H1 (cell line): ENCODE measurements at places on chromosomes 4 and X. TPM values are rescaled to one million over a fixed set of nuclear protein-coding genes. Genes with fewer than 3 reads are reported as not detected.

Gene PFKFB1
- 0.30 and 0.46 TPM in 2 replicates for total RNA-seq

Gene CASP3
- total RNA-seq, result 81.1 and 82.5 TPM in 2 replicates

Gene KLF3
- 13.4 and 14.9 TPM in 2 replicates for total RNA-seq

Gene PNMA3
- 6.9 and 7.8 TPM in 2 replicates for total RNA-seq

Gene EIF2S3
- total RNA-seq, result 244 and 259 TPM in 2 replicates

Gene KIAA1210
- total RNA-seq, result not detected in 2 replicates

Gene LDB2
- total RNA-seq, result 42.7 and 57.0 TPM in 2 replicates

DNA sequence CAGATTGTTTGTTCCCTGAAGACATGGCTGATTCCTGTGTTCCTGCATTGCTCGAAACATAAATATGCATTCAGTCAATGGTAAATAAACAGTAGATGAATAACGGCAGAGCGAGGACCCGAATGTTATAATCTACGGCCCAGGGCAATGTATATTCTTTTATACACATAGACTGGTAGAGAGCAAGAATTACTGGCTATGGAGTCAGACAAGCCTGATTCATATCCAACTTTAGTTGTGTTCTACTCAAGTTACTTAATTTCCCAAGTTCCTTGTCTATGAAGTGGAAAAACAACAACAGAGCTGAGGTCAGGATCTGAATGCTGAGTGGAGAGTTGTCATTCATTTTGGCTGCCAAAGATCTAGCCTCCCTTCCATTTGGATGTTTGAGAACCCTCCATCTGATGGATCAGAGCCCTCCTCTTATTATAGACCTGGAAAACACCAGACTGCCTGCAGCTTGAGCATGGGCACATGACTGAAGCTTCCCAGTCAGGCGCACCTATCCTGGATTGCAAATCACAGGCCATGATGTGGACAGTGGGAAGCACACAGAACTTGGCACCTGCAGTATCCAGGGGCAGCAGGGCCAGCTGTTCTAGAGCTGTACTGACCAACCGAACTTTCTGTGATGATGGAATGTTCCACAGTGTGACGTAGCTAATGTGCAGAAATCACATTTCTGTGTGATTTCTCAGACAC is 80.1 kb downstream of the FAM184B start:
- no peak overlapping the region for H3K4me3 ChIP-seq
- peak; percentile 14 for DNase-seq
- no peaks in the 10 kb centered on the region for H3K36me3 ChIP-seq
- no peaks in the 10 kb centered on the region for H3K4me1 ChIP-seq
- H3K27ac ChIP-seq, result no peak overlapping the region

DNA sequence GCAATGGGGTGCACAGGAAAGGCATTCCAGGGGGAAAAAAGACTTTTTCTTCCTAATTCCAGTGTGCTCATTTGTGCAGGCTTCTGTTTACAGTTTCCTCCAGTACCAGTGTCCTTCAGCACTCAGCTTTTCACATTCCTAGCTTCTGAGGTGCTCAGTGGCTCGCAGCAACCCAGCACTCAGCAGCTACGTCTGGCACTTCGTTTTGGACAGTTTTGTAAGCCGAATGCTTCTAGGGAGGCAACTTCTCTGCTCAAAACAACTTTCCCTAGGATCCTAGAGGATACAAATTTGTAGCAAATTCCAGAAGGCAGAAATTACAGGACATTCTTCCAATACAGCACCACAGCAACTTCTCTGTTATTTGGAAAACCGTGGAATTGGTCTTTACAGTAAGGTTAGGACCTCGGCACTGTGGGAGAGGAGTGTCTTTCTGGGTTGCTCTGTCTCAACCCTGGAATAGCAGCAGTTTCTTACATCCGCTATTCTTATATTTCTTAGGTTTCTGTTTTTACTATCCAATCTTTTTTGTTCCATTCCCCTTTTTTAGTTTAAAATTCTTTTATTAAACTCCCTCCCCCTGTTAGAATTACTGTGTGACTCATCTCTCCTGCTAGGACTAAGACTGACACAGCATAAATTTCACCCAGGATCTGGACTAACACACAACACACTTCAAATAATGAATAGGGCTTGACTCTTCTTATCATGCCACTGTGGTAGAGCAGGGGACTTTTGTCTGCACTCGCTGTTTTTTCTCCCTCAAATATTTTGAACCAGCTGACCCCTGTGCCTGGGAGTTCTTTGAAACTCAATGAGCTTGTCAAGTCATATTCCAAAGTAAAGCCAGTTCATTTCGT is 1314.7 kb downstream of the FSTL5 start:
- no peaks in the 10 kb centered on the region for H3K36me3 ChIP-seq
- no peaks in the 10 kb centered on the region for H3K4me1 ChIP-seq
- H3K27me3 ChIP-seq, result no peaks in the 10 kb centered on the region
- DNase-seq, result no peak
- no peak overlapping the region for H3K27ac ChIP-seq

DNA sequence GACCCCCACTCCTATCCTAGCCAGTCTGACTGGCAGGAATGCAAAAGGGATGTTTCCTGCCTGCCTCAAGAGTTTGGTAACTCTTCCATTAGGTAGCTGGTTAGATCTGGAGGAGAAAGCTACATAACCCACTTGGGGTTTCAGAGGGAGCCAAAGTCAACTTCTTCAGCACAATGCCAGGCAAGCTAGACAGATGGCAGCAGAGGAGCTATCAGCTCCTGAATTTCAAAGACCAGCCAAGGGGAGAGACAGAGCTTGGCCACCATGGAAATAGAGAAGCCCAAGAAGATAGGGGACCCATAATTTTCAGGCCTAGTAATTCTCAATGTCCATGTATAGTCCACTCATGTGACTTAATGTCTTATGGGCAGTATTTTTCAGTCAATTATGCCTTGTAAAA is 56.4 kb downstream of the PGRMC1 start:
- no peaks in the 10 kb centered on the region for H3K36me3 ChIP-seq
- no peak for DNase-seq
- no peaks in the 10 kb centered on the region for H3K27me3 ChIP-seq
- H3K4me3 ChIP-seq, result no peak overlapping the region
- H3K27ac ChIP-seq, result no peak overlapping the region

GRCh38 chrX:40506201-40506985 is 74.4 kb upstream of the ATP6AP2 start:
- no peaks in the 10 kb centered on the region for H3K27me3 ChIP-seq
- no peak overlapping the region for H3K4me3 ChIP-seq
- no peak for DNase-seq
- no peaks in the 10 kb centered on the region for H3K36me3 ChIP-seq

GRCh38 chr4:24894846-24895245 is 18.0 kb downstream of the CCDC149 start:
- no peaks in the 10 kb centered on the region; the same call in 1 of the 2 replicates for H3K4me1 ChIP-seq
- no peak overlapping the region for H3K4me3 ChIP-seq
- H3K36me3 ChIP-seq, result no peaks in the 10 kb centered on the region

GRCh38 chr4:59971952-59972351 is 1228.2 kb upstream of the ADGRL3 start:
- H3K27me3 ChIP-seq, result no peaks in the 10 kb centered on the region
- H3K4me1 ChIP-seq, result no peaks in the 10 kb centered on the region
- no peak overlapping the region for H3K27ac ChIP-seq
- H3K4me3 ChIP-seq, result no peak overlapping the region
- DNase-seq, result no peak

- no peak overlapping the region for H3K27ac ChIP-seq
- no peaks in the 10 kb centered on the region for H3K27me3 ChIP-seq
- DNase-seq, result no peak
- no peaks in the 10 kb centered on the region for H3K4me1 ChIP-seq
Observed at GRCh38 chrX:41670112-41670511, 18.7 kb upstream of the GPR34 start.

DNA sequence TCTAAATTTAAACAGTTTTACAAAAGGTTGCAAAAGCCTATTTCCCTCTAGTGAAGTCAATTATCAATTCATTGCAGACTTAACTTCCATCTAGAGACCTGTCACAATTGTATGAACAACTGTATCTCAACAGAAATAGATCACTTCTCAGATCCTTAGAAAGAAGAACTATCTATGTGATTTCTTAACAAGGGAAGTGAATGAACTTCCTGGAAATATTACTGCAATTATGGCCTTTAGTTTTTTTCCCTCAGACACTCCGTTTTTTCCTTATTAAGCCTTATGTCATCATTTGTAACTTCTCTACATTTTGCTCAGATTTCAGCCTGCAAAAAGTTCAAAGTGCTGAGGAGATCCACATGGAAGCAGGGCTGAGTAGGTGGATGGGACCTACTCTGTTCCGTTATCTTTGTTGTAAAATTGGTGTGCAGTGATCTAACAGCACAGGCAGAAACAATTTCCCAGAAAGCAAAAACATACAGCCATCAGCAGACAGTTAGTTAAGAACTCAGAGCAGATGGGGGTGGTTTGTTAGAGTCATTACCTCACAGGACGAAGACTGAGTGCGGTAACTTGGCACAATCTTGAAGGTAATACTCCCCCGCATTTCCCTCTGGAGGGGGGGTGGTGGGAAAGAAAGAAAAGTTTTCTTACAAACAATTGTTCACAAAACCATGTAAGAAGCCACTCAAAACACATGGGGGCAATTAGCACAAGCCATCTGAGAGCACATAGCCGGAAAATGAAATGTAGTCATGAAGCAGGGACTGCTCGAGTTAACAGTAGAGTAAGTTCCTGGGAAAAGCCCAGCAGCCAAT is 112.3 kb downstream of the NYX start:
- no peaks in the 10 kb centered on the region for H3K4me1 ChIP-seq
- no peaks in the 10 kb centered on the region for H3K36me3 ChIP-seq
- no peaks in the 10 kb centered on the region for H3K27me3 ChIP-seq
- H3K27ac ChIP-seq, result no peak overlapping the region
- no peak for DNase-seq
- no peak overlapping the region for H3K4me3 ChIP-seq

- H3K27me3 ChIP-seq, result no peaks in the 10 kb centered on the region
- H3K4me1 ChIP-seq, result no peaks in the 10 kb centered on the region
- no peak overlapping the region for H3K27ac ChIP-seq
- no peaks in the 10 kb centered on the region for H3K36me3 ChIP-seq
Observed at GRCh38 chrX:9995855-9996339, 28.7 kb downstream of the CLDN34 start.

DNA sequence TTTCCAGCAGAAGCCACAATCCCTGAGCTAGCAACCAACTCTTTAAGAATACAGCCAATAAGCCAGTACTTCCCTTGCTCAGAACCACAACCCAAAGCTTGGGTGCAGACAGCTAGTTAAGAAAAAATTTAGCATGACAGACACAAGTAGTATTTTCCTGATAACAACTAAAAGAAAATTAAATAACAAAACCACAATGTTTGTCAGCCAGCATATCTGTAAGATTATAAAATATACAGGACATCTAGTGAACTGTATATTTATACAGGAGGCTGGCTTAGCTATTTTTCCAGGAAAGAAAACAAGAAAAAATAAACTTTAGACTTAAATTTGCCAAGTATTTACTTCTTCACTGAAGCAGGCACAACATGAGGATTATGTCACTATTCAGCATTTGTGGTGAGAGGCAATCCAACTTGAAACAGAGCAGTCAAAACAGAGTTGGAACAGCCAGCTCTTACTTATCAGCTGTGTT is 6.6 kb downstream of the PF4V1 start:
- no peak for DNase-seq
- H3K36me3 ChIP-seq, result no peaks in the 10 kb centered on the region
- H3K27me3 ChIP-seq, result no peaks in the 10 kb centered on the region
- no peak overlapping the region for H3K27ac ChIP-seq

- no peaks in the 10 kb centered on the region for H3K4me1 ChIP-seq
- no peak overlapping the region for H3K4me3 ChIP-seq
- no peak overlapping the region for H3K27ac ChIP-seq
- no peak for DNase-seq
- no peaks in the 10 kb centered on the region for H3K27me3 ChIP-seq
Observed at GRCh38 chrX:23478561-23478960, 143.9 kb downstream of the PTCHD1 start.

GRCh38 chrX:154546354-154547244 is at the start of gene G6PD:
Gene G6PD, minus strand, starts transcription at chrX:154546846. Its CDS starts 691 bp downstream, at chrX:154546155.
- DNase-seq, result no peak
- H3K27me3 ChIP-seq, result no peaks in the 10 kb centered on the region
- H3K36me3 ChIP-seq, result no peaks in the 10 kb centered on the region; the same call in 1 of the 2 replicates
- peaks cover 6% of the 10 kb centered on the region; the same call in 1 of the 2 replicates for H3K4me1 ChIP-seq
- H3K4me3 ChIP-seq, result peak within 1 kb of the TSS; percentile 75

DNA sequence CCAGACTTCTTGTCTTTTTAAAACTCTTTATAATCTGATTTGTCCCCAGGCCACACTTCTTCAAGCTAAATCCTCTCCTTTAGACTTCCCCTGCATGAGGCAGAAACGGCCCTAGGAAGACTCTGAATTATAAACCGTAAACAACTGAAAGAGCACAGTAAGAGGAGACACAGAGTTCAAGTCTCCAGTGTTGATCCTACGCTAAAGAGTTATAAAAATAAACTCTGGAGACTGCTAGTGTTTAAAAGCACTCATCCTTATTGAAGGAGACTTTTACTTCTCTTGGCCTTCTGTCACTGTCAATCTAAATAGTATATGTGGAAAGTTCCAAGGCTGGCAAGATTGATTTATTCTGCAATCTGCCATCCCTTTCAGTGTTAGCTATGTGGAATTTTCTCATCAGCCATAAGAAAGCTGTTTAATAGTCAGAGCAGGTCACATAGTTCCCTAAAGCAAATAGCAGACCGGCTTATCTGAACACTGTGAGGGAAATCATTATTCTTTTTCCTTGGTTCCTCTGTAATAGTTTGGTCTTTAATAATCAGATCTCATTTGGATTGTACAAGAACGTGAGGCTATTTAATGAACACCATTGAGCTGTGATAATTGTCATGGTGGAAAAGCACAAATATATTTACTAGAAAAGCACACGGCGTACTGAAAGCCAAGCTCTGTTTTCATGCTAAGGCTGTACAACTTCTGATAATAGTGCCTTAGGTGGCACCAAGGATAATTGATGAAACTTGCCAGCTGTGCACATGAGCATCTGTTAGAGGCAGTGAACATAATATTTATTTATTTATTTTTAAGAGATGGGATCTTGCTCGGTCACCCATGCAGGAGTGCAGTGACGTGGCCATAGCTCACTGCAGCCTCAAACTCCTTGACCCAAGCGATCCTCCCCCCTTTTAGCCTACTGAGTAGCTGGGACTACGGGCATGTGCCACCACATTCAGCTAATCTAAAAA is 157.7 kb downstream of the CEP135 start:
- H3K4me3 ChIP-seq, result no peak overlapping the region
- H3K4me1 ChIP-seq, result no peaks in the 10 kb centered on the region
- no peak overlapping the region for H3K27ac ChIP-seq

DNA sequence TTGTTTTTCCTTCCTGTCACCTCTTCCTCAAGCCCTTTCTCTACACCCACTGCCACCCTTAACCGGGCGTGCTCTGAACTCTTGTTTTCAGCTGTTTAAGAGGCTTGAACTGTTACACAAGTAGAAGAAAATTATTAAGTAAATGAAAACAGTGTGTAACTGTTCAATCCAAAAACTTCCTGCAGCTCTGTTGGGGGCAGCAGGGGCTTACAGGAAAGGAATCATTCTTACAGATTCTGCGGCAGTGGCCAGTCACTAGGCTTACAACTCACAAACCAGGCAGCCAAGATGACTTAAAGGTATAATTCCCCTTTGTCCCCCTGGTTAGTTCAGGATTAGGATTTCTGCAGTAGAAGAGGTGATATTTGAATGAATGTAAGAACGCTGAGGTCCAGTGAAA is 70.2 kb upstream of the ETNPPL start:
- DNase-seq, result no peak
- no peaks in the 10 kb centered on the region for H3K27me3 ChIP-seq
